ENCODE measurements at places on chromosomes 4 and X.

- no peak for DNase-seq
Measured at GRCh38 chr4:72352711-72353110, 216.3 kb downstream of the ADAMTS3 start.

DNA sequence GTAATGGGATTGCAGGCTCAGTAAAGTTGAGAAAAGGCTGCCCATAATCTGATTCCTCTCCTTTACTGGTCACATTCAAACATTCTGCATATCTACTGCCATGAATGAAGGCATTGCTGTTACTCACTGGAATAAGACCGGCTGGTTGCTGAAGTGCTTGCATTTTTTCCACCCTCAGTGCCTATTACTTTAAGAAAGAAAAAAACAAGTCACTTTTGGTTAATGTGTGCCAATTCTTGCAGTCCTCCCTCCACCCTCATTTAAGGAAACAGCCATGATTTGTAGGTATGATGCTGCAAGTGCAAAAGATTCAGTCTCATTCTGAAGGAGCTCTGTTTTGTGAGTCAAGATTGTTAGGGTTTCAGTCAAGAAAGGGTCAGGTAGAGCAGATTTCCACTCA lies 94.9 kb downstream of the EMCN start:
- DNase-seq, result no peak

DNA sequence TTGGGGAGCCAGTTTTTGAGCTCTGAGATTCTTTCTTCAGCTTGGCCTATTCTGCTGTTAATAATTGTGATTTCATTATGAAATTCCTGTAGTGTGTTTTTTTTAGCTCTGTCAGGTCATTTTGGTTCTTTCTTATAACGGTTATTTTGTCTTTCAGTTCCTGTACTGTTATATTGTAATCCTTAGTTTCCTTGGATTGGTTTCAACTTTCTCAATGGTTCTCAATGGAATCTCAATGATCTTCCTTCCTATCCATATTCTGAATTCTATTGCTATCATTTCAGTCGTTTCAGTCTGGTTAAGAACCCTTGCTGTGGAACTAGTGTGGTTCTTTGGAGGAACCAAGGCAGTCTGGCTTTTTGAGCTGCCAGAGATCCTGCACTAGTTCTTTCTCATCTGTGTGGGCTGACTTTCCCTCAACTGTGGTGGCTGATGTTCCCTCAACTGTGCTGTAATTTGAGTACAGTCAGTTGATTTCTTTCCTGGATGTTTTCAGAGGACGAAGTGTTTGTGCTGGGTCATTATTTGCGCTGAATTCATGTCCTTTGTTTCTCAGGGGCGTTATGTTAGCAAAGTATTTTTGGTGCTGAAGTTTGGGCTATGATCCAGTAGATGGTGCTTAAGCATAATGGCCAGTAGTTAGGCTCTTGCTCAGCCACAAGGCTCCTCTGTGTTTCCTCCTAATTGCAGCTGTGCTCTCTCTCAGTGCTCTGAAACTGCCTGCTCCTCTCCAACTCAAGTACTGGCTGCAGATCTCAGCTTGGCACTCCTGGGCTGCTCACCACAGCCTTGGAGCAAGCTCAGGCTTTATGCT lies 27.5 kb downstream of the ENPEP start:
- DNase-seq, result no peak

DNA sequence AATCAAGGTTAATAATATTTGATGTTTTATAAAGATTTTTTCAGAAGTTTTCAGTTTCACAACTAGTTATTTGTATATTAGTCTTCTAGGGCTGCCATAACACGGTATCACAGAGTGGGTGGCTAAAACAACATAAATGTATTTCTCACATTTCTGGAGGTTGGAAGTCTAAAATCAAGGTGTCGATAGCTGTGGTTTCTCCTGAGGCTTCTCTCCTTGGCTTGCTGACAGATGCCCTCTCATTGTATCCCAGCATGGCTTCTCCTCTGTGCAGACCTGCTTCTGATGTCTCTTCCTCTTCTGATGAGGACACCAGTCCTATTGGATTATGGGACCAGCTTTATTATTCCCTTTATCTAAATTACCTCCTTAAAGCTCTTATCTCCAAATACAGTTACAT lies 1456.6 kb downstream of the STIM2 start:
- no peak for DNase-seq

GRCh38 chr4:88963817-88964216 lies 93.2 kb downstream of the FAM13A start:
- no peak for DNase-seq

GRCh38 chr4:130099105-130099504 lies 1003.2 kb downstream of the C4orf33 start:
- no peak for DNase-seq

DNA sequence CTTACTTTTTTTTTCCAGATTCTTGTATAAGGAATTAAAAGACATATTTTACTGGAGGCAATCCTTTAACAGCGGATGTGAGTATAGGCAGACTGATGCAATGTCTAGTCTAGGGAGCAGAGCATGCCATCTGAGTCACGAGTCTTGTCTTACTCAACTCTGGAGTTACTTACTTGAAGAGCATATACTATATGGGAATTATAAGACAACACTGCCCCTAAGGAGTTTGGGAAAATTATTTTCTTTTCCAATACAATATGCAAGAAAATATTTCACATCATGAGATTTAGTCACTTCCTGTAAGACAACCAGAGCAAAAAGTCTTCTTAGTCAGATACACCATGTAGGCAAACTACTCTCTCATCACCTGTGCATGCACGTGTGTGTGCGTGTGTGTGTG lies 537.3 kb upstream of the FTHL17 start:
- DNase-seq, result no peak

DNA sequence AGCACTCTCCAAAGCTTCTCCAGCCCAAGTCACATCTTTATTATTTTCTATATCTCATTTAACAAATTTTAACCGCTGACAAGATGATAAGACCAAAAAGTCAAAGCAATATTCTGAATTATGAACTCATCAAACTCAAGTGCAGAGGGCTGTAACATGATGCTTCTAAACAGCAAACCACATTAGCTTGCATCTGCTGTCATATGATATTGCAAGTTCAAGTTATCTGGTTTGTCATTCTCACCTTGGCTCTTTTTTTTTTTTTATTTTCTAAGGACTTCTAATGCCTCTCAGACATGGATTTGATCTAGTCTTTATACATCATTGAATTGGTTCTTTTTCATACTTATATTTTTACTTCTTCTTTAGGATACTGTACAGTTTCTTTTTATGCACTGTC lies 93.4 kb downstream of the SLC10A7 start:
- no peak for DNase-seq

DNA sequence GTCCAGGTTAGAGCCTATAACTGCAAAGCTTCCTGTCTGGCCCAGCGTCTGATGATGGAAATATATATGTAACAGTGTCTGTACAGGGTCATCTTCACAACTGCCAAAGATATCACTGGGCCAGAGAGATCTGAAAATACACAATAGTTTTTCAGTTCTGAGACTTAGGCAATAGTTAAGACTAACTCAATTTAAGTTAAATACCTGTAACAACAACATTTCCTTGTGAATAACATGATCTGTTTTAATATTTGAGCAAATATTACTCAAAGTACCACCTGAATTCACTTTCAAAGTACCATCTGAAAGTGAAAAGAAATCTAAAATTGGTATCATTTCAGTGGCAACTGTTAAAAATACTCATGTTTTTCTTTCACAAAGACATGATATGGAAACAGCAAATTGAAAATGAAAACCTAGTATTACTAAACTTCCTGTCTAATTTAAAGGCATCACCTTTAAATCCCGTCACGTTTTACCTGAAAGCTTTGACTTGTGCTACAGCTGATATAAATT lies 9.6 kb downstream of the ZAR1 start:
- DNase-seq, result no peak

- DNase-seq, result no peak
Measured at GRCh38 chr4:173025131-173025530, 143.5 kb upstream of the GALNT7 start.

DNA sequence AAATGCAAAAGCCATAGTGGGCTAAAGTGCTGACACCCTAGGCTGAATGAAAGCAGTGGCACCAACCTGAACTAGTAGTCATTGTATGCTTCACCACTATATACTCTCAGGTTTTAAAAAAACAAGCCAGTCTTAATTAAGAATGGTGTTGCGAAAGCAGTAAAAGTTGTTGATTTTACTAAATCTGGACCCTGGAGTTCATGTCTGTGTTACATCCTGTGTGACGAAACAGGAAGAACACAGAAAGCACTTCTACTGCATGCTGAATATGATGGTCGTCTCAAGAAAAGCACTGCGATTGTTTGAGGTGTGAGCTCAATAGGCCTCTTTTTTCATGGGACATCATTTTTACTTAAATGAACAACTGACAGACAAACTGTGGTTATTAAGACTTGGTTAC lies 24.2 kb upstream of the GDPD2 start:
- DNase-seq, result no peak

DNA sequence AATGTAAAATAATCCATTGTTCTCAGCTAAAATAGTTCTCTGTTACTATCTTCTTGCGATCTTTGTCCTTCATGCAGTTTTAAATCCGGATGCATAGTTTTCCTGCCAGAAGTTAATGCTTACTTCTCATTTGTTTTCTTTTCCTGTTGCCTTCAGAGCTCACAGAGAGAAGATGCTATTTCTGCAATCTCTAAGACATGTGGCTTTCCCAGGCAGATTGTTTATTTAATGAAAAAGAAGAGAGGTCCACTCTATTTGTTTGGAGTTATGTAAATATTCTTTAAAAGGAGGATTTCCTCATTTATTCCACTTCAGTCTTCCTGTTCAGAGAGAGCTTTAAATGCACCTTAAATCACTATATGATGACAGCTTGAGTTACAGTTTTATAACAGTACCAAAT lies 39.3 kb upstream of the HPGD start:
- DNase-seq, result no peak

- no peak for DNase-seq
Measured at GRCh38 chr4:173057901-173058300, 110.7 kb upstream of the GALNT7 start.

DNA sequence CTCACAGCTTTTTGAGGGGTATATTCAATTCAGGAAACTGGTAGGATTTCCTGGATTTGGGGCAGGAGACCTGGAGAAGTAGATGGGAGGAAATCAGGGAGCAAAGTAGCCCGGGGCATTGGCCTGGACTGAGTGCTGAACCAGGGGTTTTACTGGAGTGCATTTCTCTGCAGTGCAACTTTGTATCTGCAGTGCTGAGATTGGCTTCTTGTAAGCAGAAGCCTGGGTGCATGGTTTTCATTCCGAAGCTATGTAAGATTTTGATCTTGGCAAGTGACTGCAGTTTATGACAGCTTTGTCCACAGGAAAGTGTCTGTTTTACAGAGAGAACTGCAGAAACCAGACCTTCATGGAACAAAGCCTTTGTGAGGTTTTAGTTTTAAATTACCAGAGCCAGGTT lies 158.3 kb downstream of the SPCS3 start:
- DNase-seq, result no peak

DNA sequence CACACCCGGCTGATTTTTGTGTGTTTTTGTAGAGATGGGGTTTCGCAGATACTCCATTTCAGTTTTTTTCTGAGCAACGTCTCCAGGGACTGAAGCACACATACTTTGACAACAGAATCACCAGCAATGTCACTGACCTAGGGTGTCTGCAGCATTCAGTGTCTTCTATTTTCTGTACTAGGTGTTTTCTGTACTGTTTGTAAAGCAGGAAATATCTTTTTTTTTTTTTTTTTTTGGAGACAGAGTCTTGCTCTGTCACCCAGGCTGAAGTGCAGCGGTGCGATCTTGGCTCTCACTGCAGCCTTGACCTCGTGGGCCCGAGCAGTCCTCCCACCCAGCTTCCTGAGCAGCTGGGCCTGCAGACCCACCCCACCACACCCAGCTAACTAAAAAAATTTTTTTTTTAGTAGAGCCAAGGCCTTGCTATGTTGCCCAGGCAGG lies 8.9 kb downstream of the ADD1 start:
- no peak for DNase-seq

DNA sequence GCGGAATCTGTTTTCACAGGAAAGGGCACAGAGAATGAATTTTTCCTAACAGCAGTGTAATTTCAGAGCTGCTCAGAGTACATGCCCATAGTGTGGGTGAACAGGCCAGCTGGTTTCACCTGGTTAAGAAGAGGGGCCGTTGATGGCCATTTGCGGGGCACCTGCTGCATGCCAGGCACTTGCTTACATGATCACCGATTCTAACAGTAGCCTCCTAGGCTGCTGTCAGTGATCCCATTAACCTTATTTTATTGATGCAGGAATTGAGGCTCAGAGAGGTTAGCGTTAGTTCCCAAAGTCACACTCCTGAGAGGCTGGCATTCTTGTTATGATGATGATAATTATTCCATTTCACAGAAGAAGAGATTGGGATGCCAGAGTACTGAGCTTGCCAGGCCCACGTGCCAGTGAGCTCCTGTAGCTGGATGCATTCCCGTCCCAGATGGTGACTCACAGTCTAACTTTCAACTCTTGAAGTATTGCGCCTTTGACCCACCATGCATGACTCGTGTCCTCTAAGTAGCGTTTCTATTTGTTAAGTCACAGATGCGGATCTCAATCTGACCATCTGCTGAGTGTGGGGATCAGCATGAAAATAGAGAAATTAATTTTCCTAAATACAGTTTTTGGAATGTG lies 76.5 kb downstream of the PSAPL1 start:
- DNase-seq, result no peak

GRCh38 chr4:185573651-185574199 lies 38.4 kb upstream of the PDLIM3 start:
- no peak for DNase-seq

GRCh38 chr4:82043809-82044137 lies 330.0 kb downstream of the HNRNPD start:
- no peak for DNase-seq

DNA sequence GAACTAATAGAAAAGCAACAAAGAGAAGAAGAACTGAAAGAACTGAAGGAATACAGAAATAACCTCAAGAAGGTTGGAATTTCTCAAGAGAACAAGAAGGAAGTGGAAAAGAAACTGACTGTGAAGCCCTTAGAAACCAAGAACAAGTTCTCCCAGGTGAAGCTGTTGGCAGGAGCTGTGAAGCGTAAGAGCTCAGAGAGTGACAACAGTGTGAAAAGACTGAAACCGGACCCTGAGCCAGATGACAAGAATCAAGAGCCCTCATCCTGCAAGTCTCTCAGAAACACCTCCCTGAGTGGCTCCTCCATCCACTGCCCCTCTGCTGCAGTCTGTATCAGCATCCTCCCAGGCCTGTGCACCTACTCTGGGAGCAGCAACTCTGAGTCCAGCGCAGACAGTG lies 8.4 kb upstream of the FHDC1 start:
- no peak for DNase-seq

- DNase-seq, result no peak
Measured at GRCh38 chr4:54197926-54198325, 31.2 kb upstream of the PDGFRA start.

DNA sequence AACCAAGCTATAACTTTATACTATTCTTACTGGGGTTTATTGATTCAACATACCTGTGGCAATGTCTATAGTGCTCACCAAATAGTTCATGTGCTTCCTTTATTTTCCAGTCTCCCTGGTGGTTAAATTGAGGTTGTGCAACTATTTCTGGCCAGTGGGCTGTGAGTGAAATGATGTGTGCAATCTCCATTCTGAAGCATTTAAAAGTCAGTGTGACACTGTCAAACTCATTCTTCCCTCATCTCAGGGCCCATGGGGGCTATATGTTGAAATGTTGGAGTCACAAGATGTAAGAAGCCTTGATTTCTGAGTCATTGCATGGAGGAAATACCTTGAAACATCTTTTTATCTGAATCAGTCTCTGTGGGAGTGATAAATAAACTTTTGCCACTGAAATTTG lies 414.3 kb upstream of the RPS6KA3 start:
- no peak for DNase-seq
